CD8-positive, alpha-beta memory T cell (primary cell): ENCODE measurements at places on chromosomes 4 and X. TPM values are rescaled to one million over a fixed set of nuclear protein-coding genes. Genes with fewer than 3 reads are reported as not detected.

The BTK gene
- total RNA-seq, result 0.60 TPM

The PROM1 gene
- 0.72 TPM for total RNA-seq

The LNX1 gene
- not detected for total RNA-seq

The ERCC6L gene
- total RNA-seq, result 10.2 TPM

DNA sequence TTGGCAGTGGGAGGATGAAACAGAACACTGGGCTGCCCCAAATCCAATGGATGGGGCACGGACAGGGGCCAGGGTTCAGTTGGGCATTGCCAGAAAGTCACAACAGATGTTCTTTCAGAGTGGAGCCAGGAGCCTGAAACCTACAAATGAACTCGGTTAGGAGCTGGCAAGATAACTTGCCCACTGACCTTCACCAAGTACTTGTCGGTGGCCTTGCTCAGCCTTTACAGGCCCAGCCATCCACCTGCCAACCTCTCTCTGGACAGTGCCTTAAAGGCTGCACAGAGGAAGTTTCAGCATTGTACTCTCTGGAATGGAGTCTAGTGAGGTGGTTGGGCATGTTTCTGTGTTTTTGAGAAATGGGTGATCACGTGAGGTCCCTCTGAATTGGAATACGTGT, 87.1 kb upstream of the USP9X start:
- H3K27me3 ChIP-seq, result no peaks in the 10 kb centered on the region
- H3K36me3 ChIP-seq, result no peaks in the 10 kb centered on the region
- no peak for DNase-seq
- H3K27ac ChIP-seq, result no peak overlapping the region
- no peak overlapping the region for H3K4me3 ChIP-seq

- no peak overlapping the region for H3K27ac ChIP-seq
- no peaks in the 10 kb centered on the region for H3K36me3 ChIP-seq
- H3K4me1 ChIP-seq, result no peaks in the 10 kb centered on the region
- no peak for DNase-seq
Observed at GRCh38 chr4:73417973-73418372, 13.9 kb downstream of the ALB start.

DNA sequence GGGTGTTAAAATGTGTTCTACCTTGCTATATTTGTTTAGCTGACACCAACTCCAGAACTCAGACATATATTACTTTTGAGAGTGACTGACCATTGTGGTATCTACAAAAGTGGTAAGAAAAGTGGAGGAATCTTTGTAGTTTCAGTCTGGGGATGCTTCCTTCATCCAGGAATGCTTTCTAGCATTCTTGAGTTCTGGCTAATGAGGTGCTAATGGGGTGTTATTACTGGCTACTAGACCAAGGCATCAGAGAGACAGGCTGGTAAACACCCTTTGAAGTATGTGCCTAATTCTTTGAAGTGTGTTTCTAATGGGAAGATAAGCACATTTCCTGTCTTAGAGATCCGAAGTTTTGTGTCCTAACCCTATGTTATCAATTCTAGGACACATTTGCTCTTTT, 310.4 kb downstream of the SPRY1 start:
- DNase-seq, result no peak
- no peak overlapping the region for H3K4me3 ChIP-seq
- H3K27me3 ChIP-seq, result no peaks in the 10 kb centered on the region
- H3K4me1 ChIP-seq, result no peaks in the 10 kb centered on the region

DNA sequence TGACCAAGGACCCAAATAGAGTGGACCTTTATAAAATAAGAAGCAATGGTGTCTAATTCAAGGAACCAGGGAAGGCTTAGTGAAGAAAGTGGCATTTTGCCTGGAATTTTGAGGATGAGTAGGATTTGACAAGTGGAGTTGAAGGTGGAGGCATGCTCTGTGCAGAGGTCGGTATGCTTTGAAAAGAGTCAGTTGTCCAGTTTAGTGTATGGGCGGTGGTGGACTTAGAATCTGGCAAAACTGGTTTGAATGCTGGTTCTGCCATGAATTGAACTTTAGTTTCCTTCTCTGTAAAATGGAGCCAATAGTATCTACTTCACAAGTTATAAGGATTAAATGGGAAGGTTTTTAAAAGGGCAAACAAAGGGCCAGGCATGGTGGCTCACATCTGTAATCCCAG, 29.7 kb downstream of the SEPTIN11 start:
- no peak overlapping the region for H3K4me3 ChIP-seq
- H3K27ac ChIP-seq, result no peak overlapping the region
- H3K27me3 ChIP-seq, result no peaks in the 10 kb centered on the region
- H3K4me1 ChIP-seq, result peaks cover 42% of the 10 kb centered on the region

DNA sequence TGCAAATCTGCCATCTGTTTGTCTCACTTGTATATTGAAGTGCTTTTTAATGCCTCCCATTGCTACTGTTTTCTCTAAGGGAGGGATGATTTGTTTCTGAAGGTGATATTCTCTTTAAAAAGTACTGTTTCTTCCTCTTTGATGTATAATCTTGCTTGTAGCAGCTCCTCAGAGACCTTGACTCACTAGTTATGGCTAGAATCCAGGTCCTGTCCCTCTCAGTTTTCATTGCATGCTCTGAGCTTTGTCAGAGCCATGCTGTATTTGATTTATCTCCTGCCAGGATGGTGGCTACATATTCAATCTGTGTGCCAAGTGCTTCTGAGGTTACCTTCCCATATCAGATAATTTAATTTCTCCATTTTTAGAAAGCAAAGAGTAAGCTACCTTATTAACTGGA, 56.0 kb downstream of the GLUD2 start:
- H3K27me3 ChIP-seq, result no peaks in the 10 kb centered on the region
- DNase-seq, result no peak
- no peak overlapping the region for H3K4me3 ChIP-seq
- no peak overlapping the region for H3K27ac ChIP-seq
- H3K36me3 ChIP-seq, result no peaks in the 10 kb centered on the region

DNA sequence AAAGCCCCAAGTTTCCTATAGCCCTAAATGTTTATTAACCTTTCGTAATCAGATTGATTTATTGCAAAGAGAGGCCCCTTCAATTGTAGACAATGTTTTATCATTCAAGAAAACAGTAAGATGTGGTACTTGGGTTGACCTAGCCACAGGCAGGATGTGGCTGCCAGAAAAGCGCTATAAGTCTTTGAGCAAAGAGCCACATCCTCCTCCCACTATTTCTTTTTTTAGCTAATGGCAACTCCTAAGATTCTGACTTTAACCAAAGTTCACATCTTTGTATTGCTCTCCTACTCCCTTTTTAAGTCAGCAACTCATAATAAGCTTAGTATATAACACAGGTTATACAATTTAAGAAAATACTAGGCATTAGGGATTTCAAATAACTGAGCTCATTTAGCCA, 70.7 kb upstream of the PPP3CA start:
- no peaks in the 10 kb centered on the region for H3K27me3 ChIP-seq
- H3K4me1 ChIP-seq, result peaks cover 35% of the 10 kb centered on the region
- no peak overlapping the region for H3K27ac ChIP-seq
- no peak overlapping the region for H3K4me3 ChIP-seq

DNA sequence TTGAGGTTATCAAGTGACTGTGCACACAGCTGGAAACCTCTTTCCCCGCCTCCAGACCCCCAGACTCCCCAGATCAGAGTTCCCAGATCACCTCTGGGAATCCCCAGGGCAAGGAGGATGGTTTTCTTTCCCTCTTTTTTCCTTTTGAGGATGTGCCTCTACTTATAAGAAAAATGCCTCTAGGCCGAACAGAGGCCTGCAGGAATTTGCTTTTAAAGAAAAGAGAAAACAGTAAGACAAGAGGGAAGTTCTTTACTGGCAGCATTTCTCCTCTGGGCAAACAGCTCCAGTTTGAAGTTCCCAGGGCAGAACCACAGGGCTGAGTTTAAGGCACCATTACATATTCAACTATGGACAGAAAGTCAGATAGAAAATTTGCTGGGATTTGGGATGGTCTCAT, 837.9 kb upstream of the LCORL start:
- H3K36me3 ChIP-seq, result no peaks in the 10 kb centered on the region
- DNase-seq, result no peak
- H3K4me3 ChIP-seq, result no peak overlapping the region
- H3K27me3 ChIP-seq, result no peaks in the 10 kb centered on the region

- no peaks in the 10 kb centered on the region for H3K36me3 ChIP-seq
- DNase-seq, result no peak
- H3K27me3 ChIP-seq, result no peaks in the 10 kb centered on the region
- peak overlapping the region; percentile 79 for H3K27ac ChIP-seq
- peak overlapping the region; percentile 67 for H3K4me3 ChIP-seq
Observed at GRCh38 chrX:38804432-38804681, 3.1 kb downstream of the MID1IP1 start.
